Osteoblast (primary cell): ENCODE measurements at places on chromosomes 2 and 18. TPM values are rescaled to one million over a fixed set of nuclear protein-coding genes. Genes with fewer than 3 reads are reported as not detected.

- DNase-seq, result no peak
These were observed 165.1 kb downstream of the ZNF521 start for GRCh38 chr18:25186871-25187270.

- DNase-seq, result peak; percentile 52
These were observed 5.8 kb upstream of the TWSG1 start for GRCh38 chr18:9328776-9329175.

GRCh38 chr18:46578987-46579386, 78.0 kb downstream of the LOXHD1 start:
- no peak for DNase-seq

GRCh38 chr2:153140498-153140897, 338.1 kb downstream of the RPRM start:
- DNase-seq, result no peak

DNA sequence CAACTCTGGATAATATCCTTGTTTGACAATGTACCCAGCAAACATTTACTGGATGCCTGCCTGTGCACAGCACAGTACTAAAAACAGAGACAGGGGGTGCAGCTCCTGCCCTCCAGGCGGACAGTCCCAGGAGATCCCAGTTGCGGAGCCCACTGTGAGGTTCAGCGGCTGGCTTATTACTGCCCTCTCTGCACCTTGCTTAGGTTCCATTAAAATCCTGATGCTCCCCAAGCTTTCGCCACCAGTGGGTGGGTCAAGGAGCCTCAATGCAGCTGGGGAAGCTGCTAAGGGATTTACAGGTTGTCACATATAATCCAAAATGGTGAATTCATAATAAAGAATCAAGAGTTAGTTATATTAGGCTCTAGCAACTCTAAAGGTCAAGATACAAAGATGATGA, 38.3 kb downstream of the CRACDL start:
- no peak for DNase-seq

DNA sequence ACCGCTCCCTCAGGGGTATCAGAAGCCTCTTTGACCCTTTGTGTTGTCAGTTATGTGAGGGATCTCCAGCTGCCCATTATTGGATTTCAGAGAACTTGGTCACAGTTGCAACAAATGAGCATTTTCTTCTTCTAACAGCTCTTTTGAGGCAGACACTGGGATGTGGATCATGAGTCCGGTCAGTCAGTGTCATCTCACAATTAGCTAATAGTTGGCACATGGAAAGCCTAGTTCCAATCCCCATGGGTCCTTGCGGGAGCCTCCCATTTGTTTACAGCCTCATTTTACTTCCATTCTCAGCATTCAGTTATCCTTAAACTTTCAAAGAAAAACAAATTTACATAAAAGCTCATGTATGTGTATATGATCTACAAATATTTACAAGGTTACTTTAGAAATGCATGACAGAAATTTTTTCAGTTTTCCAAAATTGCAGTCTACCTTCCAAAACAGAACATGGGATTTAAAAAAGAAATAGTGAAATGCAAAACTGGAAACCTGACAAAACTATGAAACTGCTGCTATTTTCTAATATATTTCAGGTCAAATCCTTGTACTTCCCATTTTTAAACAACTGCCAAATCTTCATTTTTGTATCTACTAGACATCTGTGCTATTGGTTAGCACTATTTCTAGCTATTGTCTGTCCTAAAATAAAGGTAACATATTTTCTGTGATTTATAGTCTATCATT, 547.1 kb upstream of the ZEB2 start:
- DNase-seq, result no peak

The INHA gene
- under 0.01 and 0.29 TPM in 2 replicates for total RNA-seq

The DPP4 gene
- total RNA-seq, result 192 and 256 TPM in 2 replicates

The CABLES1 gene
- 13.0 and 16.8 TPM in 2 replicates for total RNA-seq

The GAD1 gene
- 0.36 and 0.59 TPM in 2 replicates for total RNA-seq

The CRYGC gene
- total RNA-seq, result not detected in 2 replicates

The VAMP8 gene
- 2.1 and 2.5 TPM in 2 replicates for total RNA-seq

The CDH19 gene
- not detected in 2 replicates for total RNA-seq

The ARHGAP15 gene
- 0.88 and 2.2 TPM in 2 replicates for total RNA-seq
